NCI-H2227 treated with DMSO at 0.1 percent for 48 hours (cell line): ENCODE measurements at places on chromosomes 5 and 9.

DNA sequence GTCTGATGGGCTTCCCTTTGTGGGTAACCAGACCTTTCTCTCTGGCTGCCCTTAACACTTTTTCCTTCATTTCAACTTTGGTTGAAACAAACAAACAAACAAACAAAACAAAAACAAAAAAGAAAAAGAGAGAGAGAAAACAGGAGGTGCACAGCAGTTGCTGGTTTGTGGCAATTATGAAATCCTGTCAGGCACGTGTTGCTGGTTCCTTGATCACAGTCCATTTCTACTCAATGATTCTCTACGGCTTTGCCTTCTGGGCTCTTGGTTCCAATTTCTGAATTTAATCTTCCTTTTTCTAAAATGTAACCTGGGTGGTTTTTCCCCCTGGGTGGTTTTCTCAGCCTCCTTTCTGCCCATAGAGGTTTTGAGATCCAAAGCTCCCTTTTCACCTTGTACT, 17.8 kb upstream of the PANK3 start:
- DNase-seq = no peak

DNA sequence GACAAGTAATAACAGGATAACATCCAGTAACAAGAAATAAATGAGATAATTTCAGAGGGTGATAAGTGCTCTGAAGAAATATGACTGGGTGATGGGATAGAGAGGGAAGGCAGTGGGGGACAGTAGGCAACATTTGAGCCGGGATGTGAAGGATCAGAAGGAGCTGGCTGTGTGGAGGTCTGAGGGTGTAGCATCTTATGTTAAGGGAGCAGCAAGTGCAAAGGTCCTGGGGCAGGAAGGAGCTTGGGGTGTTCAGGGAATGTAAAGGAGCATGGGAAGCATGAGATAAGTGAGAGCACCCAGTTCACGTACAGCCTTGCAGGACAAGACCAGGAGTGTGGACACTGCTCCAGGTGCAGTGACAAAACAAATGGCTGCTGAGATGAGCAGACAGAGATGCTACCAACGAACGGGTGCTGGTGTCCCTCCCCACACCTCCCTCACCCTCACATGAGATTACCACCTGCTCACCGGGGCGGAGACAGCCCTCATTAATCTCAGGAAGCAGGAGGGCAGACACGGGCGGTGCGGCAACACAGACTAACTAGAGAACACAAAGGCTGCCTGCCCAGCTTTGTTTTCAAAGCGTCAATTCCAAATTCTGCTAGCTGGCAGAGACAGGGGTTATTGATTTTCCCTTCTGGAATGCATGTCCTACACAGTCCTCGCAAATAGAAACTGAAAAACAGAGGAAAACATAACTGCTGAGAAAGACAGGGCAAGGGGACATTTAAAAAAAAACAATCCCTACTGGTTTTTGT, 298.1 kb upstream of the PANK3 start:
- DNase-seq = no peak

DNA sequence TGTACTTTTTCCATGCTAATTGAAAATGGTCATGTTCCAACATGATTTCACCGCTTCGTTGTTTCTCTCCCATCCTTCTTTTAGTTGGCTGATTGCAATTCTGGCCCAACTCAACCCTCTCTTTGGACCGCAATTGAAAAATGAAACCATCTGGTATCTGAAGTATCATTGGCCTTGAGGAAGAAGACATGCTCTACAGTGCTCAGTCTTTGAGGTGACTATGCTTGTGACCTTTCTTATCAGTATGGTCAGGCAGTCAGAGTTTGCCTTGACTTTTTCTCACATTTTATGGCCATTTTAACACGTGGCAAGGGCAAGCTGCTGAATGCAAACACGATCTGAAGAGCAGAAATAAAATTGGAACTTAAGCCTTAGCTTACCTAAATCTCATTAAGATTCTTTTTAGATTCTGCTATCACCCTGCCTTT, 36.0 kb upstream of the CREBRF start:
- DNase-seq = no peak

GRCh38 chr9:132464547-132464946, 54.5 kb downstream of the CFAP77 start:
- no peak for DNase-seq

- no peak for DNase-seq
Observed at GRCh38 chr5:4144411-4145007, 548.9 kb downstream of the IRX1 start.

DNA sequence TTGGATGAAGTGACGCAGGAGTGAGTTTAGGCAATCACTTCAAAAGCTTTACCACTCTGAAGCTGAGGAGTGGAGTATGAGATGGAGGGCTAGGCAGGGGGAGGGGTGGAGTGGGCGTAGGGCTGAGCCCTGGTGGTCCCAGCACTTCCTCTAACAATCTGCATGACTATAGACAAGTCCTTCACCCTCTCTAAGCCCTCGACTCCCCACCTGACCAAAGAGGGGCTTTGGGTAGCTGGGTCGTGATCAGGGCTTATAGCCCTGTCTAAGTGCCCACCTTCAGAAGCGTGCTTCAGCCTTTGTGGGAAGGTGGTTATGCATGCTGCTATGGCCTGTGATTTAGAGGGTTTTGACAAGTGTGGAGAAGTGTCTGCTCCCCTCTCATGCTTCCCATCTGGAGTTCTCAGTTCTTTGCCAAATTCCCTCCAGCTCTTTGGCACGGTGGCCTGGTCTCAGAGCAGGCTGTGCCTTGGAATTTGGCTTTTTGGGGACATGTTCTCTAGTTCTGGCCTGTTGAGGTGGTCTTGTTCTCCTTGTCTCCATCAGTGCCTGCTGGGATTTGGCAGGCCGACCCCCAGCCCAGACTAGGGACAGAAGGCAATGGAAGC, 53.0 kb downstream of the ACTBL2 start:
- DNase-seq = no peak

GRCh38 chr5:15191012-15191411, 309.0 kb upstream of the FBXL7 start:
- DNase-seq = no peak

DNA sequence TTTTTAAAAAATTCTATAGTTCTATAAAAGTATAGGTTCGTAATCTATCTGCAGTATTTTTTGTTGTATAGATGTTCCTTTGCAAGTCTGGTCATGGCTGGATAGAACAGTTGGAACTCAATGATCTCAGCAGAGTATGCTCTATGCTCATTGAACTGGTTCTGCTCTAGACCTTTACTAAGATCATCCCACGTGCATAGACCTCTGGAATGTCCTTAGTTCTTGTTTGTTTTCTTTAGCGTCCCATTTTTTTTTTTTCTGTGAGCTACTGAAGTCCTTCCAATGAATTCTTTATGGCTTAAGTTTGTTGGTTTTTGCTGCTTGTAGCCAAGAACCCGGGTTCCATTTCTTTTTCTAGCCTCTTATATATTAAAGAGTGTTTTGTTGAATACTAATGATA, 3.5 kb downstream of the TMEM38B start:
- no peak for DNase-seq

DNA sequence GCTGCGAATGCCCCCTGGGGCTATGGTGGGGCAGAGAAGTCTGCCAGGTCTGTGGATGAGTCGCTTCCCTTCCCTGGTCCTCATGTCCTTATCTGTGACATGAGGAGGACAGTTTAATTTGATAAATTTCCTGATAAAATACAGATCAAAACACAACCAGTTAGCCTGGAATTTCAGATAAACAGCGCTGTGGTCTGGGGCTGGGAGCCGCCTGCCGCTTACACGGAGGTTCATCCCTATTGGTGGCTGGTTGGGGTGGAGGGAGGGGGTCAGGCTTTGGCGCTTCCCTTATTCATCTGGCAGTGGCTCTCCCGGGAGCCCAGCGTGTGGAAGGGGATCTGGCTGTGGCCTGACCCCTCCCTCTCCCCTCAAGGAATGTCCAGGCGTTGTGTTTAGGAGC, 17.9 kb downstream of the CRB2 start:
- DNase-seq = no peak

DNA sequence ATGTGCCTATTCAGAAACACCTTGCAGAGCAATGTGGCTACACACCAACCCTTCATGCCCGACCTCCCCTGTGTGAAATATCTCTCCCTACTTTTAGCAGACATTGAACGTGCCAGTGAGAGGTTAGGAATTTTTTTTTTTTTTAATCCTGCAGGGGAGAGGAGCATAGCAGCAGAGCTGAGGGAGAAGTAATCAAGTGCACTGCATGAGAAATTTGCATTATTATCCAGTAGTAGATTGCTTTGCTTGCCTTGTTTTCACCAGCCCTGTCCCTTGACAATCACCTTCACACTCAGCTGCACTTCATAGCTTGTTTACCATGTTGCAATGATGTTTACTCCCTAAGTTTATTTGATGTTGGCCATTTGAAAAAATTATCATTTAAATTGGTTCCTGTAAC, 489.6 kb upstream of the ZNF608 start:
- DNase-seq = no peak

DNA sequence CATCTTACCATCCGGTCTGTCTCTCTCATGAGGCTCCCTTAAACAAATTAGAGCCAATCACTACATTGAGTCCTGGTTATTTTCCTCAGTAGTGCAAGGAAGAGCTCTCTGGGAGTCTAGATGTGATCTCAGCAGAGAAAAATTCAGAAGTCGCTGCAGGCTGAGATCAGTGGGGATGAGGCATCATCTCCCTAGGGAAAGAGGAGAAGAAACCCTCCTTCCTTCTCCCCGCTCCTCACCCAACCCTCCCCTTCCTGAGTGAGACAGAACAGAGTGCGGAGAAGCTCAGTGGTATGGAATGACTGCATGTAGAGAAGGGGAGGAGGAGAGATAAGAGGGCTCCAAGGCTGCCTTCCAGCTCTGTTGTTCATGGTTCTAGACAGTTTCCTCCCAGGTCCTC, 80.5 kb downstream of the PAPPA start:
- no peak for DNase-seq

- DNase-seq = no peak
Observed at GRCh38 chr9:33250458-33250995, 10.6 kb downstream of the SPINK4 start.

GRCh38 chr5:79842006-79842881, 148.8 kb downstream of the MTX3 start:
- DNase-seq = no peak

- no peak for DNase-seq
Observed at GRCh38 chr5:54644226-54644625, 126.7 kb downstream of the SNX18 start.

- no peak for DNase-seq
Observed at GRCh38 chr9:120336021-120336752, 243.8 kb downstream of the CDK5RAP2 start.

- DNase-seq = peak; percentile 62
Observed at GRCh38 chr5:74054139-74054538, 428.1 kb downstream of the ARHGEF28 start.

GRCh38 chr5:40376566-40376965, 303.1 kb upstream of the PTGER4 start:
- no peak for DNase-seq
